ENCODE measurements at places on chromosomes 16 and 17.

DNA sequence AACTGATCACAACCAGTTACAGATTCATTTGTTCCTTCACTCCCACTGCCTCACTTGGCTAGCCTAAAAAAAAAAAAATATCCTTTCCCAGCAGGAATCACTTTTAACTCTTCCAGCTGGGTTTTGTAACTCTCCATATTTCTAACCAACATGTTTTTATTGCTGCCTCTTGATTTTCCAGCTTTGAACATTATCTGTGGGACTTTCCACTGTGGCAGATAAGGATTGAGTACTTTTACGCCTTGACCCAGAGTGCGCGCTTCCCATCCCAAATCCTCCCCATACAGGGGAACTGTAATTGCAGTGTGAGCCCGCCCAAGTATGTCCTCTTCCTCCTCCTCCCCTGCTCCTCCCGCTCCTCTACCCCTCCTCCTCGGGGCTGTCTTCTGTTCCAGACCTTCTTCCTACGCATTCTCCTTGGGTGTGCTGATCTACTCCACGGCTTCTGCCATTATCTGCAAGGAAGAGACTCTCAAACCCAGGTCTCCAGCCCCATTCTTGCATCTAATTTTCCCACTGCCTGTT lies 43.4 kb downstream of the CYB5D2 start:
- DNase-seq = no peak

DNA sequence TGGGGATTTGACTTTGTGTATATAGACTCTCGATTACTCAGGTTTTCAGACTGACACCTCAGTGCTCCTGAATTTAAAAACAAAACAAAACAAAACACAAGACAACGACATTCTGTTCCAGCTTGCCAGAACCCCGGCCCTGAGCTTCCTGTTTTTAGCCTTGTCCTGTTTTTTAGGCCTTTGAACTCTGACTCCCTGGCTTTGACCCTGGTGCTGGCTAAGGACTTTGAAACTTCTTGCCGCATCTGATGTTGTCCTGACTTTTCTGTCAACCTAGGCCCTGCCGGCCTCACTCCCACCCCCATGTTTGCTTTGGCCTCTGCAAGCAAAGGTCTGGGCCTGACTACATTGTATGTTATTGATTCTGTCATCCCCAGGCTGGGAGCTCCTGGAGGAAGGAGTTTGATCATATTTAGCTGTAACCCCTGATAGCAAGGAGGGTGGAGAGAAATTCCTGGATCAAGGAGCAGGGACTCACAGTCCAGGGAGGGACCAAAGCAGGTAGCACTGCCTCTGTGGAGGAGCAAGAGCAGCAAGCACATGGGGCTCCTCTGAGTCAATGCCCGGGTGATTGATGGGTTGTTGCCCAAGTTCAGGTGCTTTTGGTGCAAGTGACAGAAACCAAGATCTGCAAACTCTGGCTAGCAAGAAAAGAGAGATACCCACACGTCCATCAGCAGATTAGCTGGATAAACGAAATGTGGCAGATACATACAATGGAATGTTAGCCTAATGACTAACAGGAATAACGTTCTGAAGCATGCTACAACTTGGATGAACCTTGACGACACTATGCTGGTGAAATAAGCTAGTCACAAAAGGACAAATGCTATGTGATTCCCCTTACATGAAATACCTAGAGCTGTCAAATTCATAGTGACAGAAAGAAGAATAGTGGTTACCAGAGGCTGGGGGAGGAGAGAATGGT lies 7.7 kb downstream of the CCL16 start:
- DNase-seq = no peak

DNA sequence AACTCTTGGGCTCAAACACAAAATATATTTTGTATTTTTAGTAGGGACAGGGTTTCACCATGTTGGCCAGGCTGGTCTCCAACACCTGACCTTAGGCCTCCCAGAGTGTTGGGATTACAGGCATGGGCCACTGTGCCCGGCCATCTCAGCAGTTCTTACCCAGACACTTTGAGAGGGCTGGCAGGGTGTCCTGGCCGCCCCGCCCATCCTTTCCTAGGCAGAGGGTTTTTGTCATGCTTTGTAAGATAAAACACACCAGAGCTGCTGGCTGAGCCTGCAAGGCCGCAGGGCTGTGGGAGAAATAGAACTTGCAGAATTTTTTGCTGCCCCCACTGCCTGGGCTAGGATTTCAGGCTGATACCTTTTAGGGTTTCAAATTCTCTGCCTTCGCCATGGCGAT lies 8.7 kb downstream of the PPL start:
- DNase-seq = no peak

DNA sequence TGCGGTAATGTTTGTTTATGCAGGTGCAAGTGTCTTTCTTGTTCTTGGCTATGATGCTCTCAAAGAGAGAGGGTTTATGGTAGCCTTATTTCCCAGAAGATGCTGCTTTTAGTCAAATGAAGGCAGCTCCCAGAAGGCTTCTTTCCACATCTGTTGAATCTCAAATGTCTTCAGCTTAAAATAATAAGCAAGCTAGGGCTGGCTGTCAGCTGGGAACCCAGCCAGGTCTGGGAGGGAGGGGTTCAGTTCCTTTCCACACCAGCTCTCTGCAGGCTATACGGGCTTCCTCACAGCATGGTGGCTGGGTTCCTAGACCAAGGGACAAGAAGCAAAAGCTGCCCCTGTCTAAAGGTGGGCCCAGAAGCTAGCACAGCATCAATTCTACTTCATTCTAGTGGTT lies 47.4 kb upstream of the ATF7IP2 start:
- DNase-seq = no peak

- no peak for DNase-seq
These were observed 17.5 kb downstream of the EPN2 start for GRCh38 chr17:19254651-19255050.

DNA sequence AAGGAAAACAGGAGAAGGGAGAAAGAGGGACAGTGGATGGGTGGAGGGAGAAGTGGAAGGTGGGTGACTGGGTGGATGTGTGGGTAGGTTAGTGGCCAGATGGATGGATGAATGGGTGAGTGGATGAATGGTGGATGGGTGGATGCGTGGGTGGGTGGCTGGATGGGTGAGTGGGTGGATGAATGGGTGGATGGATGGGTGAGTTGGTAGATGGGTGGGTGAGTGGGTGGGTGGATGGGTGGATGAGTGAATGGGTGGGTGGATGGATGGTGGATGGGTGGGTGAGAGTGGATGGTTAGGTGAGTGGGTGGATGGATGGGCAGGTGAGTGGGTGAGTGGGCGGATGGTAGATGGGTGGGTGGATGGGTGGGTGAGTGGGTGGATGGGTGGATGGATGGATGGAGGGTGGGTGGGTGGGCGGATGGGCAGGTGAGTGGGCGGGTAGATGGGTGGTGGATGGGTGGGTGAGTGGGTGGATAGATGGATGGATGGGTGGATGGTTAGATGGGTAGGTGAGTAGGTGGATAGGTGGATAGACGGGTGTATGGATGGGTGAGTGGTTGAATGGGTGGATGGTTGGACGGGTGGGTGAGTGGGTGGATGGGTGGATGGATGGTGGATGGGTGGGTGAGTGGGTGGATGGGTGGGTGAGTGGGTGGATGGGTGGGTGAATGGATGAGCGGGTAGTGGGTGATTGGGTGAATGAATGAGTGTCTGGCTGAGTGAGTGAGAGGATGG lies 702 bp upstream of the MARVELD3 start:
- DNase-seq = no peak

DNA sequence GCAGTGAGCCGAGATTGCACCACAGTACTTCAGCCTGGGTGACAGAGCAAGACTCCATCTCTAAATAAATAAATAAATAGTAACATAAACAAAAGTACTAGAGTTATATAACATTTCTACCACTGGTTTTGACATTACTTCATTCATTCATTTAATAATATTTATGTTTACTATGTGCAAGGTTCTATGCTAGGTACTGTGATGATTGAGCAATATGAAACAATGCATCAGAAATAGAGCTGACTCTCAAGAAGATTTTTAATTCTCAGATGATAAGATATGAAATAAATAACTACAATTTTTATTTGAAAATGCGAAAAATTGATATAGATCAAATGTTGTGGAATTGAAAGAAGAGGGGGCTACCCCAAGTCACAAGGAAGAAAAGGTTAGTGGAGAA lies 8.9 kb upstream of the MED13 start:
- DNase-seq = no peak

GRCh38 chr16:88732172-88732960 lies 26.1 kb downstream of the CTU2 start:
- DNase-seq = no peak

- DNase-seq = peak; percentile 36
These were observed 323.8 kb upstream of the TNRC6C start for GRCh38 chr17:77634710-77635109.

DNA sequence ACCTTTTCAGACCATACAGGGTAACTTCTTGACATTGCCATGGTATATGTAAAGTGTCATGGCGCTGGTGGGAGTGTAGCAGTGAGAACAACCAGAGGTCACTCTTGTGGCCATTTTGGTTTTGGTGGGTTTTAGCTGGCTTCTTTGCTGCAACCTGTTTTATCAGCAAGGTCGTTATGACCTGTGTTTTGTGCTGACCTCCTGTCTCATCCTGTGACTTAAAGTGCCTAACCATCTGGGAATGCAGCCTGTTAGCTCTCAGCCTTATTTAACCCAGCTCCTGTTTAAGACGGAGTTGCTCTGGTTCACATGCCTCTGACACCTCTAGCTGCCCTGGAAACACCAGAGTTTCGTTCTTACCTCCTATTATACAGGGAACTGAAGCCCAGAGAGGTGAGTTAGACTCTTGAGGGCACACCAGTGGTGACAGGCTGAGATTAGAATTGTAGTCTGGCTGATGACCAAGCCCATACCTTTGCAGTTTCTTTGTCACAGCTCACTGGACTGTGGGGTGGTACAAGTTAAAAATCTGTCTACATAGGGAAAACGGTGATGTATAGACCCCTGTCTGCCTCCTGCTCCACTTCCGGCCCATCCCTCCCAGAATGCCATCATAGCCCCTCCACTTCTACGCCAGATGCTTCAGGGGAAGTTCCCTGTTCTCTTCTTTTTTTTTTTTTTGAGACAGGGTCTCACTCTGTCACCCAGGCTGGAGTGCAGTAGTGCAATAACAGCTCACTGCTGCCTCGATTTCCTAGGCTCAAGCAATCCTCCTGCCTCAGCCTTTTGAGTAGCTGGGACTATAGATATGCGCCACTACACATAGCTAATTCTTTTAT lies 21.0 kb downstream of the KSR1 start:
- no peak for DNase-seq

- no peak for DNase-seq
These were observed 180.4 kb upstream of the IRX5 start for GRCh38 chr16:54750249-54750648.

Measured in stimulated activated CD8-positive, alpha-beta memory T cell treated with anti-CD3 and anti-CD28 coated beads, Interleukin-2, amount 100 ng/mL, for 48 hours (primary cell).